Central memory CD8-positive, alpha-beta T cell (primary cell): ENCODE measurements at places on chromosomes 12 and 14.

GRCh38 chr12:31298515-31298910 lies 27.4 kb downstream of the SINHCAF start:
- H3K27me3 ChIP-seq: no peaks in the 10 kb centered on the region
- H3K27ac ChIP-seq: peak overlapping the region; percentile 25
- H3K36me3 ChIP-seq: peaks cover 40% of the 10 kb centered on the region
- peak overlapping the region; percentile 6 for H3K4me3 ChIP-seq
- no peak for DNase-seq

DNA sequence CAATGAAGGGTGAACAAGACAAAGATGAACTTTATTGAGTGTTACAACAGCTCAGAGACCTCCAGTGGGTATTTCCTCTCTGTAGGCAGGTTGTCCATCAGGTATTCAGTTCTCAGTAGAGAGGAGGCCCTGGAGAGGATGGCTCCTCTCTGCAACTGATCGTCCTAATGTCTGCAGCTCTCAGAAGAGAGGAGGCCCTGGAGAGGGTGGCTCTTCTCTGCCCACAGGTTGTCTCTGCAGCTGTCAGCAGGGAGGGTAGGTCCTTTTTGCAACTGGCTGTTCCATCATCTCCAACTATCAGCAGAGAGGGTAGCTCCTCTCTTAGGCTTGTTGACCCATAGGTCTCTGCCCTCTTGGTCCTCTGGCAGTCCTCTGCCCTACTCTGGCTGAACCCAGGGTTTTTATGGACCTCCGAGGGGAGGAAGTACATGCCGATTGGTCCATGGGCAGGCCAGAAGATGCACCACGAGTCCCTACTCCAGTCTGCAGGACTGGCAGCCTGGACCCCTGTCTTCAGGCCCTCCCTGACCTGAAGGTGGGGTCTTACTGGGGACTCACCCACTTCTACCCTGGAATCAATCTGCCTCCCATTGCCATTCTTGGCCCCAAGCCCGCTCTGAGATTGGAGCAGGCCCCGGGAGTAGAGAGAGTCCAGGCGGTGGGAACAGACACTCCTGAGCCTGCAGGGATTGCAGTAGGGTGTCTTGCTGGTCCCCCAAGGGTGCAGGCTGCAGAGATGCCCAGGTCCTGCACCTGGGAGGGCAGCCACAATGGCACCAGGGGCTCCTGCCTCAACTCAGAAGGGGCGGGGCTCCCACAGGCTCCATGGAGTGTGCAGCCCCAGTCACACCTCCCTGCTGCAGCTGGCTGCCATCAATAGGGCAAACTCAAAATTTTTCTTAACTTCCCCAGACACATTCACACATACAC lies 2.3 kb downstream of the TMEM116 start:
- no peaks in the 10 kb centered on the region for H3K27me3 ChIP-seq
- H3K36me3 ChIP-seq: peaks cover 27% of the 10 kb centered on the region
- H3K4me3 ChIP-seq: peak overlapping the region; percentile 84

DNA sequence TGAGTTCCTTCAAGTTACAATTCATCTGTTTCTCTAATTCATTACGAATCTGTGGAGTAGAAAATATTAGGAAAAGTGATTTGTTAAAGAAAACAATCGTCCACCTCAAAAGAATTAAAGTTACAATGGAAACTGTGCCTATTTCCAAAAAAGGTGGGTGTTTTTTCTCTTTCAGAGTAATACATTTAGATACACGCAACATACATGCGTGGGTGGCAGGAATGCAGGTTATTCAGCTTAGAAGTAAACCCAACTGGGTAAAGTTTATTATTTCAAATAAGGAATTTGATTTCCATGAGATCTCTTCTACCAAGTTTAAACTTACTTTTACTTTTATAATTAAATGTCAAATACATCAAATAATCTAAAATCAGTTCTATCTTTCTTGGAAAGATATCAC lies 52.2 kb downstream of the SSH1 start:
- DNase-seq: no peak
- H3K4me1 ChIP-seq: no peaks in the 10 kb centered on the region
- peaks cover 32% of the 10 kb centered on the region for H3K36me3 ChIP-seq
- H3K27me3 ChIP-seq: no peaks in the 10 kb centered on the region
- no peak overlapping the region for H3K4me3 ChIP-seq

GRCh38 chr12:91723191-91723590 lies 422.5 kb downstream of the BTG1 start:
- peaks cover 11% of the 10 kb centered on the region for H3K27me3 ChIP-seq
- H3K36me3 ChIP-seq: no peaks in the 10 kb centered on the region
- no peak overlapping the region for H3K4me3 ChIP-seq
- no peaks in the 10 kb centered on the region for H3K4me1 ChIP-seq
- no peak for DNase-seq

GRCh38 chr12:111045941-111046340 lies 125.6 kb upstream of the MYL2 start:
- peaks cover 9% of the 10 kb centered on the region for H3K27me3 ChIP-seq
- no peak overlapping the region for H3K4me3 ChIP-seq
- no peaks in the 10 kb centered on the region for H3K4me1 ChIP-seq
- no peak for DNase-seq

DNA sequence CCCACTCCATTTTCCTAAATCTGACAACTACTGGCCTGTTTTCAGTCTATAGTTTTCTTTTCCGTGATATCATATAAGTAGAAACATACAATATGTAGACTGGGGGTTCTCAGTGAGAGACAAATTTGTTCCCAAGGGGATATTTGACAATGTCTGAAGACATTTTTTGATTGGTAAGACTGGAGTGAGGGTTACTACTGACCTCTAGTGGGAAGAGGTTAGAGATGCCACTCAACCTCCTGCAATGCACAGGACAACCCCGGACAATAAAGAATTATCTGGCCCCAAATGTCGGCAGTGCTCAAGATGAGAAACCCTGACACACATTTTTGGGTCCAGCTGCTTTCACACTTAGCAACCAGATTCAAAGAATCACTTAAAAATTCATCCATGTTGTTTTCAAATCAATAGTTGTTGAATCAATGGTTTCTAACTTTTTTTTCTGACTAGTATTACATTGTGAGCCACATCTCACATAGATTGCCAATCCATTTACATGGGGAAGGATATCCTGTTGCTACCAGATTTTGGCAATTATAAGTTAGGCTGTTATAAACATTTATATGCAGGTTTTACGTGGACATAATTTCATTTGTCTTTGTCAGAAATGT lies 307.1 kb downstream of the RPL10L start:
- H3K27me3 ChIP-seq: no peaks in the 10 kb centered on the region
- H3K4me3 ChIP-seq: no peak overlapping the region
- no peaks in the 10 kb centered on the region for H3K4me1 ChIP-seq
- H3K27ac ChIP-seq: no peak overlapping the region
- DNase-seq: no peak

GRCh38 chr14:96752594-96752993 lies 44.6 kb upstream of the VRK1 start:
- no peak overlapping the region for H3K4me3 ChIP-seq
- H3K36me3 ChIP-seq: no peaks in the 10 kb centered on the region

DNA sequence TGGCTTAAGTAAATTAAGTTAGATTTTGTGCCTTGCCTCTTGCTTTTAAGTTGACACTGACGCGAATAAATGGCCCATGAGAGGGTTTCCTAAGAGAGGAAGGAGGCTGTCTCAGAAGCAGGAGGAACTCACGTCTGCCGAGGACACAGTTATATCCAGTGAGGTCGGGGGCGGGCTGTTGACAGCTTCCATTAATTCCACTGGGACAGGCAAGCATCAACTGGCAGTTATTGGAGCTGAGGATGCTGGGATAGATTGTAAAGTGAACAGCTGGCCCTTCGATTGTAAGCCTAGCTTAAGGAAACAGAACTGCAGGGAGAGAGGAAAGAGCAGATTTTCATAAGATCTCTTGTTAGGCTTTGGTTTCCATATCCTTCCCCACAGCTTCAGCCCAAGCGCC lies 399.2 kb downstream of the IPO8 start:
- H3K27me3 ChIP-seq: no peaks in the 10 kb centered on the region
- no peak overlapping the region for H3K27ac ChIP-seq
- no peak overlapping the region for H3K4me3 ChIP-seq
- no peaks in the 10 kb centered on the region for H3K36me3 ChIP-seq
- DNase-seq: no peak

DNA sequence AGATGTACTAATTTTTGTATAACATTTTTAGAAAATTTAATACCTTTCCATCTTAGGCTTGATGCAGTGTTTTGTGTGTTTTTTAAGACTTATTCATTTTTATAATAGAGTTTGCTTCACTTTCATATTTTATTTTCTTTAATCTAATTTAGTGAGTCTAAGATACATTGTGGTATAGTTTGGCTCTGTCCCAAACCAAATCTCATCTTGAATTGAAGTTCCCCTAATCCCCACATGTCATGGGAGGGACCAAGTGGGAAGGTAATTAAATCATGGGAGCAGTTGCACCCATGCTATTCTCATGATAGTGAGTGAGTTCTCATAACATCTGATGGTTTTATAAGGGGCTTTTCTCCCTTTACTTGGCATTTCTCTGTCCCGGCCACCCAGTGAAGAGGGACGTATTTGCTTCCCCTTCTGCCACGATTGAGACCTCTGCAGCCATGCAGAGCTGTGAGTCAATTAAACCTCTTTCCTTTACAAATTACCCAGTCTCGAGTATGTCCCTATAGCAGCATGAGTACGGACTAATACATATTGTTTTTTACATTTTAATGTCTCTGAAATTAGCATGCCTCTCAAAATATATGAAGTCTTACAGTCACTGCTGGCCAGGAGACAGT lies 34.9 kb downstream of the GABARAPL1 start:
- H3K4me3 ChIP-seq: no peak overlapping the region
- no peak for DNase-seq
- peaks cover 4% of the 10 kb centered on the region for H3K36me3 ChIP-seq
- H3K27ac ChIP-seq: no peak overlapping the region
- no peaks in the 10 kb centered on the region for H3K27me3 ChIP-seq

DNA sequence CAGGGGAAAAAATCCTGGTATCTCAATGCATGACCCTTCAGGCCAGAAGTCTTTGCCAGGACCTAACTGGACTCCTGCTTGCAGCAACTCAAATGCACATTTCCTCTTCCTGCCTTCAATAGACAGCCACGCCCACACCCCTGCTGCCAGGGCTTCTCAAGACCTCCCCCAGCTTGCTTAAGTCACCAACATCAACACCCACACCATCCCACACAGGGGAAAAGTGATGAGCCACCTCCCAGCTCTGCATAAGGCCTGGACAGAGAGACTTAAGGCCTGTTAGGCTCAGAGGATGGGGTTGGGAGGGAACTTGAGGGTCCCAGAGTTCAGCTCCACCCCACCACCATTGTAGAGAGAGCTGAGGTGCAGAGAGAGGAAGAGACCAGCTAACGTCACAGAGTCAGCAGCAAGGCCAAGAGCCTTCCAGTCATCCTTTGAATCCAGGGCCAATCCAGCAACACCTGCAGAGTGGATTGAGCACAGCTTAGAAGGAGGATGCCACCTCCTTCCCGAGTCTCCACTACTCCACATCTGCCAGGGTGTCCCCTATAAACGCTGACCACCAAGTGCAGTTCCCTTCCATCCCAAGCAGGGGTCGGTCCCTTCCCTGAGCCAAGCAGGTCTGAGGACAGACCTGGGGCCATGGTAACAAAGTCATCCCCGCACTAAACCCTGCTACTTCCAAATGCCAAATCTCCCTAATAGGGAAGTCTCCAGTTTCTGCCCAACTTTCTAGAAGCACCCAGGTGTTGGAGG lies 50.0 kb downstream of the KDM2B start:
- peak overlapping the region; percentile 15 for H3K4me3 ChIP-seq
- H3K27ac ChIP-seq: peak overlapping the region; percentile 64
- peak; percentile 69 for DNase-seq
- H3K36me3 ChIP-seq: peaks cover 27% of the 10 kb centered on the region

DNA sequence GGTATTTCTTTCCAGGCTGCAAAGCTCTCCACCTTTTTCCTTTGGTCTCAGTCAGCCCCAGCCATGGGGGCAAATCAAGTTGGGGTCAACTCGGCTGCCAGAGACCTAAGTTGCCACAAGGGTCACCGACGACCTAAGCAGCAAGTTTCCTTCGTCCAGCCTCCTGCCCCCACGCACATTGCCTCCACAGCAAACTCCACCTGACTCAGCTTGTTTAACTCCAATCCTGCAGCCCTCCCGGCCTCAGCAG lies 767 bp upstream of the KCNMB4 start:
- no peak overlapping the region for H3K27ac ChIP-seq
- H3K36me3 ChIP-seq: peaks cover 3% of the 10 kb centered on the region
- peaks cover 21% of the 10 kb centered on the region for H3K27me3 ChIP-seq
- H3K4me1 ChIP-seq: peaks cover 18% of the 10 kb centered on the region
- H3K4me3 ChIP-seq: peak overlapping the region; percentile 97

GRCh38 chr12:112947314-112947713 lies 9.0 kb downstream of the OAS3 start:
- H3K4me3 ChIP-seq: no peak overlapping the region
- peaks cover 18% of the 10 kb centered on the region for H3K36me3 ChIP-seq
- no peaks in the 10 kb centered on the region for H3K27me3 ChIP-seq
- H3K27ac ChIP-seq: no peak overlapping the region

- no peak for DNase-seq
- H3K4me1 ChIP-seq: no peaks in the 10 kb centered on the region
- H3K27ac ChIP-seq: no peak overlapping the region
- no peak overlapping the region for H3K4me3 ChIP-seq
- no peaks in the 10 kb centered on the region for H3K36me3 ChIP-seq
Measured at GRCh38 chr12:85733984-85734383, 102.2 kb downstream of the RASSF9 start.

- no peak overlapping the region for H3K4me3 ChIP-seq
- no peaks in the 10 kb centered on the region for H3K4me1 ChIP-seq
- H3K27me3 ChIP-seq: peaks cover 45% of the 10 kb centered on the region
- no peaks in the 10 kb centered on the region for H3K36me3 ChIP-seq
- DNase-seq: no peak
Measured at GRCh38 chr14:20198991-20199390, 8.3 kb downstream of the OR11G2 start.

DNA sequence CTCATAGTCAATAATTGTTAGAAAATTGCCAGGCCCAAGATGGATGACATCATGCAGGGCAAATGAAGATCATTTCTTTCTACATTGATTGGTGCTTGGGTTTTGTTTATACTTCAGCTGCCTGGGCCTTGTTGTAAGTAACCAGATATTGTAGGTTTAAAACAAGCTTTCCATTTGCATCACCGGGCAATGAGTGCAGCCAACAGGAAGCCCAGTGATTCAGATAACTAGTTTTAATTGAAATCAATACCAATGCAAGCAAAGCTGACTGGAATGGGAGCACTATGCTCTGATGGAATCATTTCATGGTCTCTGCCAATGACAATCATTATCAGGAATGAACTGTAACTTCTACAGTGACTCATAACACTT lies 279.3 kb downstream of the DUSP6 start:
- no peaks in the 10 kb centered on the region for H3K4me1 ChIP-seq
- no peaks in the 10 kb centered on the region for H3K27me3 ChIP-seq
- no peak overlapping the region for H3K4me3 ChIP-seq
- H3K36me3 ChIP-seq: peaks cover 1% of the 10 kb centered on the region
- no peak overlapping the region for H3K27ac ChIP-seq
- no peak for DNase-seq
